ENCODE measurements at places on chromosomes 12 and 14. TPM values are rescaled to one million over a fixed set of nuclear protein-coding genes. Genes with fewer than 3 reads are reported as not detected.

The EPS8 gene
- 13.0 TPM for polyA plus RNA-seq

The USP44 gene
- 0.20 TPM for polyA plus RNA-seq

The SERPINA5 gene
- polyA plus RNA-seq = 2.3 TPM

The CABP1 gene
- 103 TPM for polyA plus RNA-seq

The TMEM253 gene
- polyA plus RNA-seq = 0.29 TPM

The DEPDC4 gene
- 1.0 TPM for polyA plus RNA-seq

The SPTSSA gene
- polyA plus RNA-seq = 24.1 TPM

The PMCH gene
- not detected for polyA plus RNA-seq

GRCh38 chr12:11577658-11578260, 71.7 kb upstream of the ETV6 start:
- DNase-seq = no peak

DNA sequence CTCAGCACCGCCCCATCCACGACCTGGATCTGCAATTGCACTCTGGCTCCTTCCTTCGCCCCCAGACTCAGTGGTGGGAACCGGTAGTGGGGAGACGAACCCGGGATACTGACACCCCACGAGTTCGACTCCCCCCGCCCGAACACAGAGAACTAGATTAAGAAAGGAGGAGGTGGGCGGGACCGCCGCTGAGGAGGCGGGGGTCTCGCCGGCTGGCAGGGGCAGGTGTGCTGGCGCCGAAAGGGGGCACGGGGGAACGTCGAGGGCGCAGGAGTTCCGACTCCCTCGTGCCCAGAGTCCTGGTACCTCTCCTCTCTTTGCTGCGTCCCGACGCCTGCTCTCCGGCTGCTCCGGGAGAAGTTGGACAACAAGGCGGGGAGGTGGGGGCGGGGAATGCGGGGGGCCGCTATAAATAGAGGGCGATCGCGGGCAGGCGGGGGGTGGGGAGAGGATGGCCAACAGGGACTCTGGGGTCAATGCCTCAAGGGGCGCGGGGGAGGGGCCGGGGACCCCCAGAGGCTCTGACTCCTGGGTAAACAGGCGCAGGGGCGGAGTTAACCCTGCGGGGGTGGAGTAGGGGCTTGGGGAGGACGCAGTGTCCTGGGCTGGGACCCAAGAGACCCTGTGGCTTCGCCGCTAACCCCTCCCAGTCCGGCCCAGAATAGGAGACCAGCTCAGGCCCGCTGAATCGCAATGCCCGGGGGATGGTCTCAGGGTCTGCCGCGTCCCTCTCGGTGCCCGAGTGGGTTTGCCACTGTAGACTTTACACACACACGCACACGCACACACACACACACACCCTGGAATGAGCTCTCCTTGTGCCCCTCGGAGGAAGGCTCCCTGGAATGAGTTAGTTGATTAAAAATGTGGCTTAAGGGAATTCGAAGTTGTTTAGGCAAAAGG, 761 bp upstream of the NDRG2 start:
- DNase-seq = peak; percentile 65

DNA sequence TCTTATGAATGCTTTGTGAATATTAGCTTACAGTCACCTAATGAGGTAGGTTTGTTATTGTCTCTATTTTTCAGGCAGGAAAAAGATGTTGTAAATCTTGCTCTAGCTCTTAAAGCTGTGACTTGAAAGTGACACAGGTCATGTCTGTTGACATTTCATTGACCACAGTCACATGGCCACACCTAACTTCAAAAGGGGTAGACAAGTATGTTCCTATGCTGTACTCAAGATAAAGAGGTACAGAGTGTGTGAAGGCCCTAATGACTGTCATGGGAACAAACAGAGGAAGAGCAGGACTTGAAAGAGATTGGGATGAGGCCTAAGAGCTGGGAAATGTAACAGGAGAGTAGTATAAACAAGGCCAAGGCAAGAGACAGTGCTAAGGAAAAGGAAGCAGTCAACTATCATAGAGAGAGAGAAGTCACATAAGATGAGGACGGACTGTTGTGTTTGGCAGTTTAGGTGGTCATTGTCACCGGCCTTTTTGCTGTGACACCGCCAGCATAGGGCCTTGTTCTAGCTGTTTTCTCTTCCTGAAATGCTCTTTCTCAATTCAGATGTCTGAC, 181.0 kb downstream of the CFAP54 start:
- no peak for DNase-seq

GRCh38 chr14:59474172-59474571, 9.0 kb upstream of the GPR135 start:
- no peak for DNase-seq

GRCh38 chr12:75120311-75120711, 89.3 kb downstream of the KCNC2 start:
- peak; percentile 37 for DNase-seq
